ELF-1 (cell line): ENCODE measurements at places on chromosomes 12 and 14.

DNA sequence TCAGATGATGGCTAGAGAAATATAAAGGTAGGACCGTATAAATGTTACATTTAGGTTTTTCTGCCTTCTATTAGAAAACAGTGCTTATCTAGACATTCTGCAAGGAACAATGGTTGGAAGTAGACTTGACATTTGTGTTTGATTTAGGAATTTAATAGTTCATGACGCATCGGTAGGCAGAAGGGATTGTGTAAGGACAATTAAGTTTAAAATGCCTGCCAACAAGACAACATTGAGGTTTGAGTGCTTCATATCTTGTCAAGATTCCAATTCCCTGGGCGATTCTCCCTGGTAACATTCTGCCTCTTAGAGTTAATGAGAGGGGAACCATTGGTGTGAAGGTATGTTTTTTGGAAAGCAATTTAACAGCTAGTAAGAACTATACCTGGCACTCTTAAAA lies 186.8 kb upstream of the RBM19 start:
- no peak for DNase-seq

- no peak for DNase-seq
Measured at GRCh38 chr12:16282978-16283377, 5.5 kb upstream of the SLC15A5 start.

DNA sequence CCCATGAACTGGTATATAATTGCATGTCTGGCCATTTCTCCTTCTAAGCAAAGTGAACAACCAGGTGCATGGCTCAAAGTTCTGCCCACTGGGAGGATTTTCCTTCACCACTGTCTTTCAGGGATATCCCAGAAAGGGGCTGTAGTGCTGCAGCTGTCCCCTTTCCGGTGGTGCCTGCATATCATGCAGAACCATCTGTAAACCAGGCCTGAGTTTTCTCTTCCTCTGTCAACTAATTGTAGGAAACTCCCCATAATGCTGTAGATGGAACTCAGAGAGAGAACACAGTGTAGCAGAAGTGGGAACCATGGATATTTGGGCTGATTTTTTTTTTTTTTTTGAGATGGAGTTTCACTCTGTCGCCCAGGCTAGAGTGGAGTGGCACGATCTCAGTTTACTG lies 45.6 kb upstream of the CRY1 start:
- no peak for DNase-seq

DNA sequence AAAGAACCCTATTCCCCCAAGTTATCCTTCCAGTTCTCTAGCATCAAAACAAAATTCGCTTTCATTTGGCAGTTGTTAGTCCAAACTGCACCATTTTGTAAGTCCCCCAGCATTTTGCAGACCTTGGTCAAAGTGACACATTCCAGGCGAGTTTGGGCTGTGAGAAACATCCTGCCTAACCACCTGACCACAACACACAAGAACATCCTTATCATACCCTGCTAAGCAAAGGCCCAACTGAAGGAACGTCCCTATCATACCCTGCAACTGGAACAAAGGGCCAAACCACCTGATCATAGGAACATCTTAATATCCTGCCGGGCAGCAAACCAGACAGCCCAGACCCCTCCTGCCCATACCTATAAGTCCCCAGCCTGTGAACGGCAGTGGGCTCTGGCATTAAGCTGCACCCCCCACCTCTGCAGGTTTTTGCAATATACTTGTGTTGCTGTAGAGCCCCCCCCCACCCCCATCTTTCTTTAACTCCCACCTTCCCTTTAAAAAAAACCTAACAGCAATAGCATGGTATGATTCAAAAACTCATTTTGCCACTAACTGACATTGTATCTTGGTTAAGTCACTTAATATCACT lies 2.7 kb downstream of the PCNX4 start:
- DNase-seq: peak; percentile 84

DNA sequence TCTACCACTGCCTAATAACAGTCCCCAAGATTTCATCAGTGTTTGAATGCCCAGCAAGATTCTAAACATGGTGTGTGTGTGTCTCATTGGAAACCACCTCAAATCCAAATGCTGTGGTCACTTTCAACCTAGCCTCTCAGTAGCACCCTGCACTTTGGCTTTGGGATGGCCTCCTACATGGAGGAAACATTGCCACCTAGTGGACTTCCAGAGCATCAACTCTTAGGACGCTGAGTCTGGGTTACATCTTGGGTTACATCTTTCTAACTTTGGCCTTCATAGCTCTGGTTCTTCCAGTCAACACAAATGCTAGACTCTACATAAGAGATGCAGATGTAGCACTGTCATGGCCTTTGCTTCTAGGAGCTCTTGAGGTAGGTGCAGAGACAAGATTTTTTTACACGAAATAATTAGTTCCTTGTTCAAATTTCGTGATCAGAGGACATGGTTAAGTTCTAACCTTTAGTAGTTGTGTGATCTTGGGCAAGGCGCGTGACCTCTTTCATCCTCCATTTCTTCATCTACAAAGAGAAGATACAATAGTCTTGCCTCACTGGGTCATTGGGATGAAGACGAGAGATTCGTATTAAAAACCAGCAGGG lies 113.5 kb upstream of the VASH1 start:
- DNase-seq: peak; percentile 35

GRCh38 chr12:48285751-48286650 lies 64.7 kb downstream of the ZNF641 start:
- no peak for DNase-seq

GRCh38 chr12:64229796-64230195 lies 7.7 kb upstream of the KICS2 start:
- no peak for DNase-seq
